ENCODE measurements at places on chromosomes 3 and 15.

GRCh38 chr15:91938136-91938535 is 84.6 kb downstream of the SLCO3A1 start:
- no peak for DNase-seq

GRCh38 chr3:172294223-172294806 is 153.9 kb downstream of the GHSR start:
- no peak for DNase-seq

- DNase-seq = no peak
Observed at GRCh38 chr15:95497634-95498033, 832.9 kb upstream of the NR2F2 start.

GRCh38 chr15:61764141-61764540 is 296.1 kb downstream of the VPS13C start:
- DNase-seq = no peak

GRCh38 chr15:59998950-59999611 is 5.0 kb upstream of the FOXB1 start:
- no peak for DNase-seq

GRCh38 chr15:63335543-63336240 is 46.0 kb downstream of the CA12 start:
- no peak for DNase-seq

DNA sequence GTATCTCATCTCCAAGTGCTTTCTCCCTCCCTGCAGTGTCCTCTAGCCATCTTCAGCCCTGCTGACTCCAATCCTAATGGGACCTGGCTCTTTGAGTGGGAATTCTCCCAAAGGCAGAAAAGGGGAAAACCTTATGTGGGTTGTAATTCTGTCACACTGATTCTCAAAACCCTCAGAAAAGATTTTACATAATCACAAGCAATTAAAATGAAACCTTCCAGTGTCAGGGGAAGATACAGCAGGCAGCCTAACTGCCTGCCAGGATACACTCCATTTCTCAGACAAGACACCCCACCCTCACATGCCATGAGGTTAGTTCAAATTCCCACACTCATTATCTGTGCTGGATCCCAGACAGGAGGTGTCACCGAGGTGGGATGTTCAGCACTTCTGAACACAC is 121.4 kb downstream of the RFTN1 start:
- DNase-seq = no peak

GRCh38 chr15:40082195-40082883 is 26.3 kb downstream of the BMF start:
- no peak for DNase-seq

DNA sequence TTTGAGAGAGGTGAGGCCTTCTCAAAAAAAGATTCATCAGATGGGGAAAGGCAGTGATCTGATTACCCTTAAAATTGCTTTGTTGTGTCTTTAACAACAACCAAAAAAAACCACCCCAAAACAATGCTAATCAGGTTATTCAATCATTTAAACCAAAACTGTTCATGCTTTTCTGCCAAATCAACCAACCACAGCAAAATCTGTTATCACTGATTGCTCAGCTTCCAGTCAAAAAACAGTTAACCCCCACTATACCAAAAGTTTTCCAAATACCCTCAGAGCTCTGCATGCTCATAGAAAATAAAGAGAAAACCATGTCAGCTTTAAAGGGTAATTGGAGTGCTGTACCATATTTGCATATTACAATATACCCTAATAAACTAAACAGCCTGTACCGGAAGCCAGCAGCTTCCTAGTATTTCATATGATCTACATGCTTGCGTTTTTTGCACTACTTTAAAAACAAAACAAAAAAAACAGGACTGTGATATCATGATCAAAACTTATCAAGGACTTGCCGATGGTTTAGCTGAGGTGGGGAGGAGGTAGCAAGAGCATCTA is 22.8 kb downstream of the SATB1 start:
- no peak for DNase-seq

DNA sequence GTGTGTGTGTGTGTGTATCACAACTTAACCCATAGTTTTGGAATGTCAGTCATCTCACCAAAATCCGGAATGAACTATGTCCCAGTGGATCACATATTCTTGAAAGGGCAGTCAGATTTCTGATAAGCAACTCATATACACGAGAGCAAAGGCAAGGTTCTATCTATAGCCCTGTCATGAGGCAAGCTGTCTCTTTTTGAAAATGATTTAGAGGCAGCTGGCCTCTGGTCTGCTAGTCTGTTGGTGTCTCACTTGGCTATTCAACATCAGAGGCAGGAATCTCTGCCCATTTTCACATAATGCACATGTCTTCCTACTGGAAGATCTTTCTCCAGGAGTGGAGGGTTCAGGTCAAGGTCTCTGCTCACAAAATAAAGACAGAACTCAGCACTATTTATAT is 79.8 kb downstream of the CNTN6 start:
- no peak for DNase-seq

DNA sequence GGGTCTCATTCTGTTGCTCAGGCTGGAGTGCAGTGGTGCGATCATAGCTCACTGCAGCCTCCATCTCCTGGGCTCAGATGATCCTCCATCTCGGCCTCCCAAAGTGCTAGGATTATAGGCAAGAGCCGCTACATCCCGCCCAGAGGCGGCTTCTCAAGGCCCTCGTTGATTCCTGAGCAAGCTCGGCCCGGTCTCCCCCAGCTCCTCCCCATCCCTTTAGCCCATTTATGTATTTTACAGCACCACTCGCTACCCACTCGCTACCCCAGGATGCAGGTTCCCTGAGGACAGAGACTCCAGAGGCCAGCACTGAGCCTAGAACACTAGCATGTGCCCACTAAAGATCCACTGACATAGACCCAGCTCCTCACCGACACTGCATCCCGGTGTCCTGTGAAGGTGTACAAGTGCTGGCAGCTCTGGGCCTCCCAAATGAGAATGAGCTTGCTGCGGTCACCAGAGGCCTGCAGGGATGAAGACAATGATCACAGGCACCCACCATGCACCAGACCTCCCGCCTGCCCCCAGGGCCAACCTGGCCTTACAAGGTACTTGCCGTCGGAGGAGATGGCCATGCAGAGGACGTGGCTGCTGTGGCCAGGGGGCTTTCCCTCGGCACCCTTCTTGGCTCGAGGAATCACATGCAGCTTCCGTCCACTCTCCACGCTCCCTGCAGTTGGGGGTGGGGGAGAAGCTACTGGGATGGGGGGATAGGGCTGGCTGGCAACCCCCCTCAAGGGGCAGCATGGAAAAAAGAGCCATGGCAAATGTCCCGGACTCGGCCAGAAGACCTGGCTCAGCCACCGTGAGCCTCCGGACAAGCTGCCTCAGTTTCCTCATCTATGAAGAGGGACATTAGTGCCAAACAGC is 5.6 kb downstream of the RRP9 start:
- no peak for DNase-seq

DNA sequence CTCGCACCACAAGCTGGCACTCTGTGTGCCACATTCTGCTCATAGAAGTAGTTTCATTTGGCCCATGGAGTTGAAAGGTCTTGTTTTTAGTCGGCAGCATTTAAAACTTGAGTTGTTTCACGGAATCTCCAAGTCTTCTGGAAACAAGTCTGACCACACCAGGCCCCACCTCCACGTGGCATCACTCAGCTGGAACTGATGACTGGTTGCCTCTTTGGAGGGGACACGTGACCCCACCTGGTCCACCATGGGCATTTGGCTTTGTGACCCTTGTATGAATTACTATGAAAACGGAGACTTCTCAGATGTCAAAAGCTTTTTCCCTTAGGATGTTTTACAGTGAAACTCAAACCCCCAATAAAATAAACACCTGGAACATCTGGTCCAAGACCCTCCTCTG is 74.9 kb downstream of the NTRK3 start:
- DNase-seq = no peak

GRCh38 chr3:170240671-170241070 is 18.4 kb downstream of the PRKCI start:
- DNase-seq = no peak

DNA sequence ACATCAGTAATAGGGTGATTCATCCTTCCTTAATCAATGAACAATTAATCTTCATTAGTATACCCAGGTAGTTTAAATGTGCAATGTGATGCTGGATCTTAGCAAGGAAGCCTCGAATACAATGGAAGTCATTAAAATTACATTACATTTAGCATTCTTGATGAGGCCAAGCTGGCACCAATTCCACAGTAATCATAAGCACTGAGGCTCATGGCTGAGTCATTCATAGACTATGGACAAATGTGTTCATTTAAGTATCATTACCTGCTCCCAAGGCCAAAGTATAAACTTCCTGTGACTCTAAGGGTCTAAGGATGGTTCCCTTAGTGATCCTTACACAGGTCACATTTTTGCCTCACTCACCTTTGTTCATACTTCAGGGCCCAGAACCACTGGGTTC is 266.4 kb upstream of the CDIN1 start:
- no peak for DNase-seq

GRCh38 chr15:67613211-67613610 is 70.7 kb downstream of the MAP2K5 start:
- no peak for DNase-seq

- DNase-seq = no peak
Observed at GRCh38 chr3:98779541-98780335, 16.6 kb downstream of the ST3GAL6 start.

DNA sequence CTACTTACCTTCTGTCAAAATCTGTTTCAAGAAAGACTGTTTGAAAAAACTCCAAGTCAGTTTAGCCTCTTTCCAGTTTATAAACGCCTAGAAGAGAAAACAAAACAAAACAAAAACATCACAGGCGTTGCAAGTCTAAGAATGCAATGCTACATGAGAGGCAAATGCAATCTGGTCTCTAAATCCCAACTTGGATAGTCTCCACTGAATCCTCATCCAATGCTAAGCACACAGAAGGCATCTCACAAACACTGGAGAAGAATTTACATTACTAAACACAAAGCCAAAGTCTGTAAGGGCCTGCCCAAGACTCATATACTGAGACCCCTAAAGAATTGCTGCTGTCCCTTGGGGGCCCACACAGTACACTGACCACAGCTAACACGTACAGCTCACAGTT is 18.4 kb downstream of the RFT1 start:
- DNase-seq = no peak
